GOT3 (cell line): ENCODE measurements at places on chromosomes 1 and 21.

DNA sequence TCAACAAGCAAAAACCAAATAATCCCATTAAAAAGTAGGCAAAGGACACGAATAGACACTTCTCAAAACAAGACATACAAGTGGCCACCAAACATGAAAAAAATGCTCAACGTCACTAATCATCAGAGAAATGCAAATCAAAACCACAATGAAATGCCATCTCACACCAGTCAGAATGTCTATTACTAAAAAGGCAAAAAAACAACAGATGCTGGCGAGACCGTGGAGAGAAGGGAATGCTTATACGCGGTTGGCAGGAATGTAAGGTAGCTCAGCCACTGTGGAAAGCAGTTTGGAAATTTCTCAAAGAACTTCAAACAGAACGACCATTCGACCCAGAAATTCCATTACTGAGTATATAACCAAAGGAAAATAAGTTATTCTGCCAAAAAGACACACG, 145.1 kb upstream of the EDN2 start:
- no peak for DNase-seq

DNA sequence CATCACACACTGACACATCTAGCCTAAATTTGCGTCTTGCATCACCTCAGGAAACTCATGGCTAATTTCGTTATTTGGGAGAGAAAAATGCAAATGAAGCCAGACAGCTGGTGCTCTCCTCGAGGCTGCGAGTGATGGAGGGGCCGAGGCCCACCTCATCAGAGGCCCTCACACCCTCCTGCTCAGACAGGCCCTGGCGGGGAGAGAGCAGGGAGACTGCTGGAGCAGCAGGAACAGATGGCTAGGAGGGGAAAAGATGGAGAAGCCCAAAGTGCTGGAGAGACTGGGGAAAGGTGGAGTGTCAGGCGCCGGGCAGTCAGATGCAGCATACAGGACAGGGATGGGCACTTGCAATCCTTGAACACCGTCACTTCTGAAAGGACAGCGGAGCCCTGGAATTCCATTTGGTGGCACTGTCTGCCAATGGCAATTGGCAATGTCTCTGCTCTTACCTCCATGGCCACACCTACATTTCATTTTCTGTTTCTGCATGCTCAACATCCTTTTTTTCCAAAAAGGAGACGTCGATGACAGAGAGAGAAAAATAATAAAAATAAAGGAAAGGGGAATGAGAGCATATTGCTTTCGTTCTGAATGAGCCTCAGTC, 286.2 kb downstream of the SPATA17 start:
- DNase-seq: no peak

- no peak for DNase-seq
Measured at GRCh38 chr1:215071078-215071477, 11.5 kb upstream of the KCNK2 start.

DNA sequence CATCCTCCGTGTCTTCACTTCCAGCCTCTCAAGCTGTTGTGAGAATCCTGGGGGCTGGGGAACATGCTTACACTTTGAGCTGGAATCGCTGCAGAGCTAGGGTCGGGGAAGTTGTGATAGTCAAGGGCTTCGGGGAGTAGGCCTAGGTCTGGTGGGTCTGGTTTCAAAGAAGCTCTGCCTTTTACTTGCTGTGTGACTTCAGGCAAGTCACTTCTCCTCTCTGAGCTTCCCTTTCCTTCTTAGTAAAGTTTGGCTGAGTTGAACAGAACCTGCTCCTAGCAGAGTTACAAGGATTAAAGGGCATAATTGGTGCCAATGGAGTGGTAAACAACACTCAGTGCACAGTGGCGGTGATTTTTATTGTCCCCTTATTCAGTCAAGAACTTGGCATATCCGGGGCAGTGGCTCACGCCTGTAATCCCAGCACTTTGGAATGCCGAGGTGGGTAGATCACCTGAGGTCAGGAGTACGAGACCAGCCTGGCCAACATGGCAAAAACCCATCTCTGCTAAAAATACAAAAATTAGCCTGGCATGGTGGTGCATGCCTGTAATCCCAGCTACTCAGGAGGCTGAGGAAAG, 25.7 kb downstream of the ARHGEF19 start:
- DNase-seq: no peak

GRCh38 chr1:30908696-30909364, at the start of gene SDC3:
SDC3 (minus strand) TSS chr1:30908758; CDS start chr1:30908586, 172 bp downstream.
- no peak for DNase-seq

DNA sequence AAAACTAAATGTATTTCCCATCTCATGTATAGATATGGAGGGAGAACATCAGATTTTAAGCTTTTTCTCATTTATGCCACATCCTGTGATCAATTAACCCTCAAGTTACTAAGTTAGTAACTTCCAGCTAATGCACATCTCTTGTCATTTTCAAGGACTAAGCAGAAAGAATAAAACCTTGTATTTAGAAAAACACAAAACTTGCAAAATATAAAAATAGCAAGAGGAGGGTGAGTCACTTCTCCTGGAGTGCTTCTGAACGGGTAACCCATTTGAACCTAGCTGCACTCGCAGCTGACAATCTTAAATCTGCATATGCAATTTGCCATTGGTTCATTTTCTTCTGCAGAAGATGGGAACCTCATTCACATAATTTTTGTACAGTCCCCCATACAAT, 500.5 kb downstream of the SETD4 start:
- DNase-seq: no peak

- DNase-seq: no peak
Measured at GRCh38 chr1:76611770-76612445, 255.4 kb upstream of the ST6GALNAC5 start.
